ENCODE measurements at places on chromosomes 12 and 14.

DNA sequence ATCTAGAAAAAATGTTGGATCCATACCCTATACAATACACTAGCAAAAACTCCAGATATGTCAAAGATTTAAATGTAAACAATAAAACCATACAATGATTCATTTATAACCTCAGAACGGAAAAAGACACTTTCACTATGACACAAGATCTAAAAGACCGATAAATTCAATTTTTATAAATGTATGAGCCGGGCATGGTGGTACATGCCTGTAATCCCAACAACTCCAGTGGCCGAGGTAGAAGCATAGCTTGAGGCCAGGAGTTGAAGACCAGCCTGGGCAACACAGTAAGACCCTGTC, 2.5 kb upstream of the SOS2 start:
- DNase-seq, result no peak

DNA sequence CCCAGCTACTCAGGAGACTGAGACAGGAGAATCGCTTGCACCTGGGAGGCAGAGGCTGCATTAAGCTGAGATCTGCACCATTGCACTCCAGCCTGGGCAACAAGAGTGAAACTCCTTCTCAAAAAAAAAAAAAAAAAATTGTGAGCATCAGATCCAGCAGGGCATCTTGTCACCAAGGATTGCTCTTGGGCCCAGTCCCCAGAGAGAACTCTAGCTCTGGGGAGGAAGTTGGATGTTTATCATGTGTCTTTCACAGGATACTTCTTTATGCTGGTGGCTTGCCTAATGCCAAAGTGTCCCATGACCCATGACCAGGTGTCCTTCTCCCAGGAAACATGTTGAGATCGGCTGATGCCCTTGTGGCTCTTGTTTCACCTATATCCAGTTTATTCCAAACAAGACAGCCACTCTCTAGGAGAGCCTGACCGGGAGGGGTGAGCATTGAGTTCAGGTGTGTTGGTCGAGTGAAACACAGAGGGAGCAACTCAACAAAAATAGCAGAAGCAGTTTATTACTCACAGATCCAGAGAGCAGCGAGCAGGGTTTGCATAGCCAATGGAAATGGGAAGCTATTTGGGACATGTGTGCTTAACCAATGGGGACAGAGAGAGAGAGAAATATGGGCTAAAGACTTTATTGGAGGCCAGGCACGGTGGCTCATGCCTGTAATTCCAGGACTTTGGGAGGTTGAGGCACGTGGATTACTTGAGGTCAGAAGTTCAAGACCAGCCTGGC, 6.6 kb upstream of the TCHP start:
- DNase-seq, result no peak

DNA sequence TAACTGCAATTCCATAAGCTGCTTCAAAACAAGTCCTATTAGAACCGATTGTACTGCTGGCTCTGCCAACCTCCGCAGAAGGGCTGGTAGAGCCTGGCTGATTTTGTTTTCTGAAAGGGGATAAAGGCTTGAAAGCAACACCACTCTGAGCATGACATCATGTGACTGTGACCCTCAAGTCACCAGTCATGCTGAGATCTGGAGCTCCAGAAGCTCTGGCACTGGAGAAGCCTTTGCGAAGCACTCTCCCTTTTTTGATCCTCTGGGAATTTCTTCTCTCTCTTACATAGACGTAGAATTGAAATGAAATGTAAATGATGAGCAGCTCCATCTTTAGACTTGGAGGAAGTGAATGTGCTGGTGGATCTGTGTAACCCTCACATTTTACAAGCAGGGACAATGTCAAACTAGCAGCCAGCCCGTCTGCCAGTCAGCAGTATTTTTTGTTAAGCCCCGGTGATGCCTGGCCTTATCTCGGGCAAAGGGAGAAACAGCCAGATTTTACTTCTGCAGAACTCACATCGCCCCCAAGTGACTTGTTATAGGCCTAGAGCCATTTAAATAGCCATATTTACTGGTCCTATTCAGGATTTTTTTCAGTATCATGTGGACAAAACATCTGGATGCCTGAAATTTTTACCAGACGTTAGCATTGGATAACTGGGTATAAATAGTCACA, 112.1 kb upstream of the NPAS3 start:
- DNase-seq, result no peak

GRCh38 chr14:100330007-100330344, 6.8 kb downstream of the SLC25A47 start:
- DNase-seq, result no peak

DNA sequence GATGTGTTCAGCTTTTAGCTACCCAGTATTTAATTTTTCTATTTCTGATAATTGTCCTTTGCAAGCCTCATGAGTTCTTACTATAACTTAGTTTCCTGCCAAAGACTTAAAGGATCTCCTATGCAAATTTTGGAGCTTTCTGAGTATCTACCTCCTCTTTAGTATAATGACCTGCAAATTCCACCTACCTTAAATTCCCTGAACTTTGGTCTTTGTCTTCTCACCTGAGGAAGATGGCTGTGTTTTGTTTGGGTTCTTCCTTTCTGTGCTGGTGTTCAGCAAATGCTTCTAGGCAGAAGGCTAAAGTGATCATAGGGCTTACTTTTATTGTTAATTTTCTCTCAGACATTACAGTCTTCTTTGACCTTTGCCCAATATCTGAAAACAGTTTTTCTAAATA, 142.8 kb downstream of the FUT8 start:
- DNase-seq, result no peak

DNA sequence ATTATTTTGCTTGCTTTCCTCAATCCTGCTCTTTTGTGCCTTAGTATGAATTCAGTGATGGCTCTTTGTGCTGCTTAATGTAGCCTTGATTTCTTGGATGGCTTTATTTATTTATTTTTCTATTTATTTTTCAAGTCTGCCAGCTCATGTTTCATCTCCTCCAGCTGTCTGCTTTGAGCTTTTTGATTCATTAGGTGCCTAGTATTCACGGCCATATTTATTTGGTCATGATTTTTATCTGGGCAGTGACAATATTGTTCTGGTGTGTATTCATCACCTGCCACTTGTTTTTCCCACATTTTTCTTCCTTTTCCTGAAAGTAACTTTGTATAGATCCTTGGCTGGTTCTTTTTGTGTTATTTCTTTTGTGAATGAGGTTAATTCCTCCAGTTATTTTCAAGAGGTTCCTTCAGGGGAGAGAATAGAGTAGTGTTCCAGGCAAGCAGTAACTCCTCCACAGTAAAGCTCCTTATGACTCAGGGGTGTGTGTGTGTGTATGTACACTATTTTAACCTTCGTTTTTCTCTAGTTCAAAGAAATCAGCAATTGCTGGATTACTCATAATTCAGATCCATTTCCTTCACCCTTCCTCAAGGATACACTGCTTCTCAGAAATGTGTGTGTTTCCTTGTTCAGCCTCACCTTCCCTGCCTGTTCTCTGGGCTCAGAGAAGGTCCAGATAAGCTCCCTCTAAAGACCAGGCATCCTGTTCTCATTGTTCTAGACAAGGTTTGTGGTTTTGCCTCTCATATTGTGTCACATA, 51.6 kb upstream of the PMCH start:
- DNase-seq, result peak; percentile 27

DNA sequence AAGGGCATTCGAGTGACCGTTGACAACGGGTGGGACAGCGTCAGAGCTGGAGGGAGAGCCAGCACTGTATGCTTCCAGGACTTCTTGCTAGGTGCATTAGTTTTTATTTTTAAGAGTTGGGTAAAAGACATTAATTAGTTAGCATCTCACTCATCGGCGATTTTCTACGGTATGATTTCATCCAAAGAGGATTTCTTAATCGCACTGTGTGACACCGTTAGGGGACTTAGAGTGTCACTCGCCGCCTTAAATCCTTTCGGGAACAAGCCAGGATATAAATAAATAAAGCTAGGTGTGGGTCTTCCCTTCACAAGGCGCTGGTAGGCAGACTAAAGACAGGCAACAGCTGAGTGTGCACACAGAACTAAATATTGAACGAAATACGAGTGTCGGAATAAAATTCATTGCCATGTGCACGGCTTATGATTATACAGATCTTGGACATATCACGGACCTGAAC, 869 bp upstream of the NOVA1 start:
- DNase-seq, result no peak

DNA sequence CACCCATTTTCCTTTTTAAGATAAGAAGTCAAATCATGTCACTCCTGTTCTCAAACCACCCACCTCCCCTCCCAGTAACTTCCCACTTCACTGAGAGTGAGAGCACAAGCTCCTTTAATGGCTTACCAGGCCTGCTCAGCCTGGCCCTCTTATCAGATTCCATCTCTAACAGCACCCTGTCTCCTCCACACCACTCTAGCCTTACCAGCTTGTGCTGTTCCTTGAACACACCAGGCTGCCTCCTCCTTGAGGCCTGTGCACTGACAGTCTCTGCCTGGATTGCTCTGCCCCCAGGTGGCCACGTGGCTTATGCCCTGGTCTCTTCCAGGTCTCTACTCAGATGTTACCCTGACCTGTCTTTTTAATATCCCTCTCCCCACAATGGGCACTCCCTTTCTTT, 40.1 kb upstream of the EVL start:
- peak; percentile 55 for DNase-seq

Data from IMR-90 (cell line).